Central memory CD8-positive, alpha-beta T cell (primary cell): ENCODE measurements at places on chromosomes 7 and 10.

GRCh38 chr10:102546606-102547320 lies 43.0 kb downstream of the SUFU start:
- DNase-seq: no peak
- peaks cover 13% of the 10 kb centered on the region for H3K4me1 ChIP-seq
- peaks cover 8% of the 10 kb centered on the region for H3K36me3 ChIP-seq
- no peaks in the 10 kb centered on the region for H3K27me3 ChIP-seq
- H3K27ac ChIP-seq: no peak overlapping the region

DNA sequence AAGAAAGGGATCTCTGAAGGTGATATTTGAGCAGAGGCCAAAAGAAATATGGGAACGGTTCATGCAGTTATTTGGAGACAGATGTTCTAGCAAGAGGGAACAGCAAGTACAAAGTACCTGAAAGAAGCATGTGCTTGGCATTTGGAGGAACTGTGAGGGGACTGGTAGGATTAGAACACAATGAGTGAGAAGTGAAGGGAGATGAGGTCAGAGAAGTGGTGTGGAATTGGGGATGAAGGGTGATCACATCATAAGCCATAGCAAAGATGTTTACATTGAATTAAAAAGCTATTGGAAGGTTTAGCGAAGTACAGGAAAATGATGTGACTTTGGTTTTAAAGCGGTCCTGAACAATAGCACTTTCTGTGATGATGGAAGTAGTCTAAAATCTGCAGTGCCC lies 402.4 kb upstream of the LRGUK start:
- no peaks in the 10 kb centered on the region for H3K4me1 ChIP-seq
- no peak overlapping the region for H3K27ac ChIP-seq
- H3K36me3 ChIP-seq: peaks cover 1% of the 10 kb centered on the region
- no peak overlapping the region for H3K4me3 ChIP-seq
- no peaks in the 10 kb centered on the region for H3K27me3 ChIP-seq
- DNase-seq: no peak

GRCh38 chr7:64916-65341 lies 127.4 kb upstream of the FAM20C start:
- no peaks in the 10 kb centered on the region for H3K4me1 ChIP-seq
- H3K4me3 ChIP-seq: no peak overlapping the region
- peaks cover 48% of the 10 kb centered on the region for H3K27me3 ChIP-seq
- H3K27ac ChIP-seq: no peak overlapping the region

DNA sequence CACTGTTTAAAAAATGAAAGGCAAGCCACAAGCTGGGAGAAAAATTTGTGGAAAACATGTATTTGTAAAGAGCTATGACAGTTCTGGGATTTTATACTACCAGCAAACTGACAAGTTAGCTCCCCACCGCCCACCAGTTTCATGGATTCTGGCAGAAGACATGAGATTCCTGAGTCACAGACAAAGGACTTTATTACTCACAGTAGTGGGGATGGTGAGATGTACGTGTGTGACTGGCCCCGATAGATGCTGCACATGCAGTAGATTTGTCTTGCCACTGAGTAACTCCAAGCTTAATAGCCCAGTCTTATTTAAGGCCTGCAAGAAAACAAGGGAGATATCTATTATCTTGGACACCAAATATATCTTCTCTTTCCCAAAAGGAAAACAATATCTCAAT lies 281.7 kb downstream of the AHR start:
- DNase-seq: no peak
- peaks cover 23% of the 10 kb centered on the region for H3K27me3 ChIP-seq
- H3K27ac ChIP-seq: no peak overlapping the region
- no peaks in the 10 kb centered on the region for H3K4me1 ChIP-seq
- no peak overlapping the region for H3K4me3 ChIP-seq
- no peaks in the 10 kb centered on the region for H3K36me3 ChIP-seq

DNA sequence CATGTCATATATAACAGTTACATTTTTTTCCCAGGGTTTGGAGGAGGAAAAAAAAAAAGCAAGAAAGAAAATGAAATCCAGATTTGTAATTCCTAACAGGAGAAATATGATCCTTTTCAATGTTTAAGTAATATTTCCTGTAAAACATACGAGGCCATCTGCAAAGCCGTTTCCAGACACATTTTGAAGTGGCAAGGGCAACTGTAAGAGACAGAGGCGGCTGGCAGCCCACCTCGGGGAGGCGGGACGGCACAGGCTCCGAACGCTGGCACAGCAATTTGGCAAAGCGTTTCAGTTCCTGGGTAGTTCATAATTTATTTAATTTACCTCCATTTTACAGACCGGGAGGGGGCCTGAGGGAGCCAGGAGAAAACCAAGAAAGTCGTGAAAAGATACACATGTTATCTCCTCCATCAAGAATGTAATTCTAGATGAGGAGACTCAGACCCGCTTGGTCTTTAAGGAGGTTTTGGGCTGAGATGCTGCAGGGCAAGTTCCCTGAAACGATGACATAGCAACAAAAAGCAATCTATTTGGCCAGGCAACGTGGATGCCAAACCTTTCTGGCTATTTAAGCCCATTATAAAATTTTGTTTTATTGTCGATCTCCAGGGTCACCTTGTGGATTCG lies 448.5 kb upstream of the MKI67 start:
- no peak overlapping the region for H3K4me3 ChIP-seq
- no peak for DNase-seq
- no peak overlapping the region for H3K27ac ChIP-seq
- H3K27me3 ChIP-seq: no peaks in the 10 kb centered on the region
- no peaks in the 10 kb centered on the region for H3K36me3 ChIP-seq

DNA sequence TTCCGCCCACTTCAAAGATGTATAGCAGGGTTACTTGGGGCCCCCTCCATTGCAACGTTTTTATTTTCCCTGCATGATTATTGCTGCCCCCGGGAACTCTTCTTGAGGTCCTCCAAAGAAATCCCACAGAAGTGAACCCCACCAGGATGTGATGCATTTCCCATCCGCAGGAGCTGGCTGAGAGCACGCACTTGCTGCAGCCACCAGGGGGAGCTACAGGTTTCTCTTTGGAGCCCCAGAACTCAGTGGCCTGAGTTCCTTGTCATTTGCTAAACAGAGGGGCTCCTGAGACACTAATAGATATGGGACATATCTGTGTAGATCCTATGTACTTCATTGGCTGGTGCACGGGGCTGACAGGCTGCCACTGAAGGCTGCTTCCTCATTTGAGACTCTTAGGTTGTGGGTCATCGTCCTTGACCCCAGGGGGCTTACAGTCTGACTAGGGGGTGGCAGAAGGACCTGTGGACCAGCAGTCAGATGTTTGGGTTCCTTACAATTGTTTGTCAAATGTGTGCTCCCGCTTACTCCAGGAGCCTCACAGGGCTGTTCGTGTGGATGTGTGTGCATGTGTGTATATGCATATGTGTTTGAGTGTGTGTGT lies 52.3 kb upstream of the ENO4 start:
- peaks cover 53% of the 10 kb centered on the region for H3K27me3 ChIP-seq
- peak; percentile 30 for DNase-seq
- H3K4me1 ChIP-seq: peaks cover 22% of the 10 kb centered on the region
- no peak overlapping the region for H3K4me3 ChIP-seq

GRCh38 chr10:94622666-94623205 lies 60.8 kb upstream of the CYP2C18 start:
- no peaks in the 10 kb centered on the region for H3K36me3 ChIP-seq
- DNase-seq: no peak
- no peak overlapping the region for H3K4me3 ChIP-seq
- H3K4me1 ChIP-seq: no peaks in the 10 kb centered on the region
- no peaks in the 10 kb centered on the region for H3K27me3 ChIP-seq

GRCh38 chr10:78600740-78601139 lies 468.0 kb upstream of the ZMIZ1 start:
- no peaks in the 10 kb centered on the region for H3K4me1 ChIP-seq
- no peaks in the 10 kb centered on the region for H3K36me3 ChIP-seq
- peaks cover 74% of the 10 kb centered on the region for H3K27me3 ChIP-seq
- no peak overlapping the region for H3K4me3 ChIP-seq
- no peak for DNase-seq

- peaks cover 1% of the 10 kb centered on the region for H3K36me3 ChIP-seq
- no peak for DNase-seq
- H3K27ac ChIP-seq: no peak overlapping the region
- peaks cover 5% of the 10 kb centered on the region for H3K4me1 ChIP-seq
- peaks cover 10% of the 10 kb centered on the region for H3K27me3 ChIP-seq
- no peak overlapping the region for H3K4me3 ChIP-seq
Observed at GRCh38 chr7:73354821-73355220, 26.9 kb downstream of the FKBP6 start.

DNA sequence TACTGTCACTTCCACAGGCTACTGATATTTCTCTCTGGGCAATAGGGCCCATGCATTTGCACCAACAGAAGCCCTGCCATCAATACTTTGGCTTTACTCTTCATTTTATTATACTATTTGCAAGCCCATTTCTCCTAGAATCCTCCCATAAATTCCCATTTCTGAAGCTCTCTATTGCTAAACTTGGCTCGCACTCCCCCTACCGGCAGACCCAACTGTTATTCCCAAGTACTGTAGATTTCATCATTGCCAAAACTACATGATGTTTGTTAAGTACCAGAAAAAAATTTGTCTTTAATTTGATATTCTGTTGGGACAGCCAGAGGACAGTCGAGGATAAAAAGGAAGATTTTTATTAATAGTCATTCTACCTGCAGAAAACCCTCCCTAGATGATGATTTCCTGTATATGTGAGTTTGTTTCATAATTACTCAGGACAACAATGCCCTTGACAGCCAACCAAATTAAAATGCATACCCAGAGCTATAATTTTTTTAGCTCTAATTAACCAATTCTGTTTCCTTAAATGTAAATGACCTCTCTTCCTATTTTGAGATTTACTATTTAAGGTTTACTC lies 298.6 kb downstream of the REEP3 start:
- DNase-seq: no peak
- peaks cover 79% of the 10 kb centered on the region for H3K27me3 ChIP-seq
- no peak overlapping the region for H3K4me3 ChIP-seq
- no peak overlapping the region for H3K27ac ChIP-seq
- no peaks in the 10 kb centered on the region for H3K4me1 ChIP-seq

DNA sequence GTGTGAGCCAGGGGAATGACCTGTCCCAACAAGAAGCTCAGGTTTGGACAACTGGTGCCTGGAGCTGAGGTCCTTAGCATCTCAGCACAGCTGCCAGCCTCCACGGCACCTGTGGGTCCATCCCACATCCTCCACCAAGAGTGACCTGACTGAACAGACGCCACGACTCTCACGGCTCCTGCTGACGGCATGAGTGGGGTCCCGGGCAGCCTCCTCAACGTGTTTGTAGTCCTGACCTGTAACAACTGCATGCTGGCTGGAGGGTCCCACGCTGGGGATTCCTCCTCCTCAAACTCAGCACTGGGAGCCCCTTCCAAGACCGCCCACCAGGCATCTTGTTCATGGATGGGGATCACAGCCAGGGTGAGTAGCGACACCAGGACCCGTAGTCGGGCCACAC lies 36.2 kb downstream of the FAM20C start:
- peaks cover 18% of the 10 kb centered on the region for H3K27me3 ChIP-seq
- H3K4me3 ChIP-seq: no peak overlapping the region
- H3K4me1 ChIP-seq: peaks cover 4% of the 10 kb centered on the region
- no peak overlapping the region for H3K27ac ChIP-seq
- no peaks in the 10 kb centered on the region for H3K36me3 ChIP-seq

DNA sequence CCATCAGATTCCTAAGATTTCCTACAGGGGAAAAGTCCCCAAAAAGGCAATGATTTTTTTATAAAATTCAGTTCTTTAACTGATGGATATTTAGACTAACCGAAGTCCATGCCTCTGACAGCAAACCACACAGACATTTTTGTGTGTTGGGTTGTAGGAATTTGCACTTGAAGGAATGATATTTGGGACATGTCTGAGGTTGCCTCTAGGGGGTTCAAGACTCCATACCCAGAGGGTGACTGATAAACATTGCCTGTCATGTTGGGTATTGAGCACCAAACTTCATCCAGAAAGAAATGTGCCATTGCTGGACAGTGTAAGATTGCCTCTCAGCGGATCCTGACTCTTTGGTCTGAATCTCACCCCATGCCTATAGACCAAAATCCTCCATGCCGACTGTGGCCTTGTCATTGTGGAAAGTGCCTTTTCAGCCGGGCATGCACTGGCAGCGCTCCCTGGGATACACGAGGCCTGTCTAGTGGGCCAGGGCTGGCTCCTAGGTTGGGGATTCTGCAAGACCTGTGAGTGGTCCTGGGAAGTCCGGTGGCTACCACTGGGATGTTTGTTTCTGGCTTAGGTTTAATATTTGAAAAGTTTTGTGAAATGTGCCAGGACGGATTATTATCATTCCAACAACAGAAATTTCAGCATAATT lies 252.9 kb downstream of the WDR37 start:
- H3K27me3 ChIP-seq: peaks cover 4% of the 10 kb centered on the region
- H3K4me1 ChIP-seq: no peaks in the 10 kb centered on the region
- H3K4me3 ChIP-seq: no peak overlapping the region
- no peak for DNase-seq
- H3K36me3 ChIP-seq: no peaks in the 10 kb centered on the region

DNA sequence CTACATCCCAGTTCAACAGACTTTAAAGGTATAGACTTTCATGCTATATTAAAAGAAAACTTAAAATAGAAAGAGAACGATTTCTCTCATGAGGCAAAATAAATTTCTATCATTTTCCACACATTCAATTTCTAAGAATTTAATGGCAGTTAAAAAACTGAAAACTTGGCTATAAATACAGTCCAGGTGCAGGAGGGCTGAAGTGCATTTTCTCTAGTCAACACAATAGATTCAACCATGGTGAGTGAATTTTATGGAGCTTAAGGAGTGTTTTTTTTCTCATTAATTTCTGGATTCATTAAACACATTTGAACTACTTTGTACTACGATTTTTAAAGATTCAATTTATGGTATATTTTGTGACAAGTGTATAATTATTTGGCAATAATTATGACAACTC lies 240.8 kb upstream of the SLC26A5 start:
- no peaks in the 10 kb centered on the region for H3K36me3 ChIP-seq
- H3K4me3 ChIP-seq: no peak overlapping the region
- DNase-seq: no peak
- H3K27ac ChIP-seq: no peak overlapping the region
- H3K4me1 ChIP-seq: no peaks in the 10 kb centered on the region
- H3K27me3 ChIP-seq: peaks cover 11% of the 10 kb centered on the region

GRCh38 chr7:158025686-158026600 lies 561.7 kb downstream of the PTPRN2 start:
- H3K4me3 ChIP-seq: no peak overlapping the region
- no peak for DNase-seq
- H3K36me3 ChIP-seq: no peaks in the 10 kb centered on the region
- H3K4me1 ChIP-seq: no peaks in the 10 kb centered on the region
- peaks cover 23% of the 10 kb centered on the region for H3K27me3 ChIP-seq

- no peak for DNase-seq
- peaks cover 11% of the 10 kb centered on the region for H3K4me1 ChIP-seq
- no peaks in the 10 kb centered on the region for H3K36me3 ChIP-seq
- peaks cover 57% of the 10 kb centered on the region for H3K27me3 ChIP-seq
- H3K4me3 ChIP-seq: no peak overlapping the region
- H3K27ac ChIP-seq: no peak overlapping the region
Observed at GRCh38 chr7:32762925-32763293, 128.7 kb downstream of the KBTBD2 start.

DNA sequence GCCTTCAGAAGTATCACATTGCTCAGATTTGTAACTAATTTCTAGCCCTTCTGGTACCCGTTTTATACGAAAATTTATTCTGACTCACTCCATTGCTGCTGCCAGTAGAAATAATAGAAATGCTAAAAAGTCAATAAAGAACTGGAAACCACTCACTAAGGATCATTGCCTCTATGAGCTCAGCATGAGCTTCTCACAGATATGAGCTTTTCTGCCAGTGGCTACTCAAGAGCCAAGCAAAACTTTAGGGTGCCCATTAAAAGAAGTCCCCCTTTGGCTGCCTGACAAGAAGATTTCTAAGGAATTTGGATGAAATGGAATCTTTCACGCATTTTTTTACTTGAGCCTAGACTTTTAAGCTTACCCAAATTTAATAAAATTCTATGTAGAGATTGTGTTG lies 52.5 kb downstream of the GPR37 start:
- DNase-seq: no peak
- no peaks in the 10 kb centered on the region for H3K4me1 ChIP-seq
